ENCODE measurements at places on chromosomes 3 and 15.

DNA sequence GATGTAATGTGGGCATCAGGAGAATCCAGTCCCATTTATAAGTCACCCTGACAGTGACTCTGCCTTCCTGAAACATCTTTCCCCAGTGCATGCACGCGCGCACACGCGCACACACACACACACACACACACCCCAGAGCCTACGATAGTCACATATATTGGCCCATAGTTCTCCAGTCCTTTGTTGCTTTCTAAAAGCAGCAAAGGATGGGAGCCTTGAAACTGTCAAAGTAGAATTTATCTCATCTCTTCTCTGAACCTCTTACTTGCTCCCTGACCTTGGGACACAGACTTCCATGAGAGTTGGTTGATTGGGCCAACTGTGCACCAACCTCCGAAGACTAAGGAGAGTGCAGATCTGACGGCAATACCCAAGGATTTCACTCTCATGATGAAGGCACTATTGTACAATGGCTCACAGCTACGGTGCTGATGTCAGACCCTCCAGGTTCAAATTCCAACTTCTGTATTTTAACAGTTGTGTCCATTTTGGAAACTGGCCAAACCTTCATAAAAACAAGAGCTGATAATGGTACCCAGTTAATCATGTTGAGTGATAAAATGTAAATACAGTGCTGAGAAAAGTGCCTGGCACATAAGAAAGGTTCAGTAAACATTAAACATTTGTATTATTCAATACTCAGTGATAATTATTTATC is 8.3 kb downstream of the CPA3 start:
- DNase-seq, result no peak

DNA sequence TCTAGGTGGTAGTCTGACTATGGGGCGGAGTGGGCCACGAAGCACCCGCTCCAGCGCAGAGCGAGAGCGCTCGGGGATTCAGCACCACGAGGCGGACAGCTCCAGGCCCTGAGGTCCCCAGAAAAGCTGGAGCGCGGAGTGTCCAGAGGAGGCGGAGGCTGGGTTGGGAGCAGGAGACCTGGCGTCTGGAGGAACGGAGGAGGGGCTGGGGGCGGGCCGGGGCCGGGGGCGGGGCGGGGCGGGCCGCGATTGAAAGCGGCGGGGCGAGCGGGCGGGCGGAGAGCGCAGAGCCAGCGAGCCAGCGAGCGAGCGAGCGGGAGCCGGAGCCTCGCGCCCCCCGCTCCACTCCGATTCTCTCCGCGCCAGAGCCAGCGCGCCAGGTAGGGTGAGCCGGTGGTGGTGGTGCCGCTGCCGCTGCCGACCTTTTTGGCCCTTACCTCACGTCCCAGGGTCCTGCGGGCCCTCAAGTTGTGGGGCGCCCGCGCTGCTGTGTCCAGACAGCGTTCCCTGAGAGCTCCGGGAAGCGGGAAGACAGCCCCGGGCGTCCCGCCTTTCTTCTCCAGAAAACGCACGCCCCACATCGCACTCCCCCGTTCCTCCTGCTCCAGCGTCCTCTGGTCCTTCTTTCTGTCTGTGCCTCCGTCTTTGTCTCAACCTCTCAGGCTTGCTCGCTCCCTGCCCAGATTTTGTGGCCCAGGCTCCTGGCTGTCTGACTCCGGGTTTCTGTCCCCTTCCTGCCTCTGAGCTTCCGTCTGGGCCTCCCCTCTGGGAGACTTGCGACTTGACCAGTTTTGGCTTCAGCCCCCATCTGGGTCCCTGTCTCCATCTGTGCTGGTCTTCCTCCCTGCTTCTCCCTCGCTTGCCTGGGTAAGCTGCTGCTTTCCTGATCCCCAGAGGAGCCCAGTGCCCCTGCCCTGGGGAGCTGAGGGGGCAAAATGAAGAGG is at the start of gene GRM2:
Gene GRM2, plus strand, starts transcription at position 281 of the 944 bp plus-strand sequence. CDS start 1,916 bp downstream, outside the sequence.
- no peak for DNase-seq

- no peak for DNase-seq
Measured at GRCh38 chr3:155995525-155996370, 124.6 kb upstream of the KCNAB1 start.

- no peak for DNase-seq
Measured at GRCh38 chr3:44321335-44321734, 17.2 kb upstream of the TCAIM start.

DNA sequence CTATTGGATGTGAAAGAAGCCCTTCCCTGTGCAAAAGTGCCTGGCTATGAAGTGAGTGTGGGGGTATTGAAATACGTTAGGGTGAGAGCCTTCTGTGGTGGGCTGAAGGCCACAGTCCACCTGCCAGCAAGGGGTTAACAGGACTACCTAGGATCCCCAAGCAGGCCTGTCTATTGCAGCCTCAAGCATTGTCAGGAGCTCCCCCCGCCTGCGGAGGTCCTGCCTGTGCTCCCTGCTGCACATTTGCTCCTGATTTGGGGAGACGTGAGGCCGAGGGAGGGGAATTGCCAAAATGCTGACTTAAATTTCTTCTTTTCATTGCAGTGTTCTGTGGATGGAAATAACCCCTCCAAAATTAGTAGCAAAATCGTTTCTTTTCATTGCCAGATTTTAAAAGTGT is 56.2 kb downstream of the GABRG3 start:
- no peak for DNase-seq

DNA sequence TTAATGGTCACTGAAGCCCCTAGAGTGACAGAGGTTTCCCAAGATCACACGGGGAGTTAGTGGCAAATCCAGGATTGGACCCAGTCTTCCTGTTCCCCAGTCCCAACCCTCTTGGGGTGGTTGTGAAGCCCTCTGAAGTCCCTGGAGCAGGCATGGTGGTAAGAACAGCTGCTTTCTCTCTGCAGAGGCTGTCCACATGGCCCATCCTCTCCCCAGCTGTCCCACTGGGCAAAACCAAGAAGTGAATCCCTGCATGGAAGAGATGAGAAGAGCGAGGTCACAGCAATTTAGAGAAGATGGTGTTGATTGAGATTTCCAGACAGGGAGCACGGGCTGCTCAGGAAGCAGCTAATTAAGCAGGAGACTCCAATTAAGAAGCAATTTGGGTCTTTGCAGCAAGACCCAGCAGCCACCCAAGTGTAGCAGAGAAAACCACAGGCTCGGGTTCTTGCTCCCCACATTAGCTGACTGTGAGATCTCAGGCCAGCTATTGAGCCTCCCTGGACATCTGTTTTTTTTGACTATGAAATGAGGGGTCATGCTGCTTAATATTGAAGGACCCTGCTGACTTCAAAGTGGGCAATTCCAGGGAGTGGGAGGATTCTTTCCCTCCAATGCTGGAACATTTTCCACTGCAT is 14.8 kb upstream of the HDAC11 start:
- no peak for DNase-seq

DNA sequence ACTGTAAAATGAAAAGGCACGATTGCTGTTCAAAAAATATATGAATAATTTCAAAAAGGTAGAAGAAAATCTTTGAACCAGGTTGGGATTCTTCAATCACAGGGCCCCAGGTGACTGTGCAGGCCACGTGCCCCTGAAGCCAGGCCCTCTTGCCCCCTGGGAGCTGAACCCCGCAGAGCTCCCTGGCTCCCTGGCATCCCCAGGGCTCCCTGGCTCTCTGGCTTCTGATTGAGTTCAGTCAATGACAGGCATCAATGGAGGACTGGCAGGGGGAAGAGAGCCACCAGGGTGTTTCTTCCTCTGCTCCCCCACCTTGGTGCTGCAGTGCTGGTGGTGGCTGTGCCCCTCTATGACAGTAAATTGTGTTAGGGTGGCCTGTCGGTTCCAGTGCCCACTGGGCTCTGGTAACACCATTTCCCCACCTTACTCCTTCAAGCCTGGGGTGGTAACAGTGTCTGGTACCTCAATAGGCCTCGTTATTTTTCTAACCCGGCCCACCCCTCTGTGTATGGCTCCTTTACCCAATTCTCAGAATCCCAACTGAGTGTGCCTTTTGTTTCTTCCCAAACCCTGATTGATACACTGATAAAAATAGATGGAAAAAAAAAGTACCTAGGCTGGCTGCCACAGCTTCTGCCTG is 62.6 kb downstream of the STARD5 start:
- DNase-seq, result no peak

DNA sequence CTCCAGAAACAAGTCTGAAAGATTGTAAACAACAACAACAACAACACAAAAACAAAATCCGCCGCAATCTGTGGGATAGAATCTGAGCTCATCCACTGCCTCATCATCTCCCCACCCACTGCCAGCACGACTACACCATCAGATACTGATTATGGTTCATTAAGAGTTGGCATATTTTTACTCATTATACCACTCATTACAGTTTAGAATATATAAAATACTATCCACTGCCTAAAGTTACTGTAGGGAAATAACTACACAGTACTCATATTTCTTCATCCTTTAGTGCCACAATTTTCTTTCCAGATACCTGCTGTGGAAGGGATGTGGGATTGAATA is 152.5 kb upstream of the PEX5L start:
- no peak for DNase-seq

DNA sequence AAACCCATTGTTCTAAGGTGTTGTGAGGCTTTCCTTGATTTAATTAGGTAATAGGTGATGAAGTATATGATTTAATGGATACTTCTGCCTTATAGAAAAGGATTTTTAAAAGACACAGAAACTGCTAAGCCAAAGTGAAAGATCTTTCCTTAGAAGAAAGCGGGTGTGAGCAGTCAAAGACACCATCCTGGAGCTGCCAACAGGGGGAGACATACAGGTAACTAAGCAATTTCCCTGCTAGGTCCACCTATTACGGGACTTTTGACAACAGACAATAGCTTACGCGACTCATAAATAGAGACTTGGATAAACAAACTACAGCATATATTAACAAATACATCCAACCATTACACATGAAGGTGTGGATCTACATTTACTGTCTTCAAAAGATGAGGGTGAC is 669.5 kb downstream of the SQOR start:
- DNase-seq, result no peak

- peak; percentile 94 for DNase-seq
Measured at GRCh38 chr3:46488735-46489361, 8.9 kb upstream of the RTP3 start.

DNA sequence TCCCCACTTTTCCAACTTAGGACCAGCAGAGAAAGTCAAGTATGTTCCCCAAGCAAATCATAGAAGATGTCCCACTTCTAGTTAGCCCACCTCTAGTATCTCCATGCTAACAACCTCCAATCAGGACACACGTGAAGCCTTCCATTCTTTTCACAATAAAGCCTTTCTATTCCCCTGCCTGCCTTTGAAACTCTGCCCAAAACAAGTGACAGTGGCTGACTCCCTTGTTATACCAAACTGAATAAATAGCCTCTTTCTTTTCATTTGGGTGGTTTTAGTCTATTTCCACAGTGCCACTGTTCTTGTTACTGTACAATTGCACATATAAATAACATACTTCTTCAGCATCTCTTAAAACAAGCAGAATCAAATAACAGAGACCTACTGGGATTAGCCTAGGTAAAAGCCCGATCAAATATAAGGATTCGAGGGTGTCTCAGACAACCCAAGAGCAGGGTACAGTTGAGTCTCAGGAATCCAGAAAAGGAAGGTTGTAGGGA is 118.0 kb upstream of the NPHP3 start:
- DNase-seq, result no peak

- DNase-seq, result peak; percentile 33
Measured at GRCh38 chr3:153163393-153163724, 1.3 kb downstream of the RAP2B start.

- no peak for DNase-seq
Measured at GRCh38 chr15:48868536-48868935, 9.4 kb upstream of the EID1 start.

DNA sequence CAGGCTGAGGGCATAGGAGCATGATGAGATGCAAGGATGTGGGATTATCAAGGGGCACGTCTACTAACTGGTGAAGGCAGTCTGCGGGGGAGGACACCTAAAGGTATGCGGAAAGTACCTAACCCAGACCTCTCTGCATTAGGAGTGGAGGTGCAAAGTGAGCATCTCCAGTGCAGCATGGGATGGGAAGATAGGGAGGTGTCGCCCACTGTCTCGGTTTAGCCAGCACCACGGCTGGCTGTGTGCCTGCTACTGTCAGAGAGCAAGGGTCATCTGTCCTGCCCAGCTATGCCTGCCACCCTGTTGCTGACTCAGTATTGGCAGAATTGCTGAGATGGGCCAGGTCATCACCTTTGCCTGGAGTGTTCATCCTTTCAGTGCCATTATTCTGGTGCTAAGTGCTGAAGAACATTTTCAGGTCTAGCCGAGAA is 40.1 kb downstream of the OXNAD1 start:
- DNase-seq, result peak; percentile 46

DNA sequence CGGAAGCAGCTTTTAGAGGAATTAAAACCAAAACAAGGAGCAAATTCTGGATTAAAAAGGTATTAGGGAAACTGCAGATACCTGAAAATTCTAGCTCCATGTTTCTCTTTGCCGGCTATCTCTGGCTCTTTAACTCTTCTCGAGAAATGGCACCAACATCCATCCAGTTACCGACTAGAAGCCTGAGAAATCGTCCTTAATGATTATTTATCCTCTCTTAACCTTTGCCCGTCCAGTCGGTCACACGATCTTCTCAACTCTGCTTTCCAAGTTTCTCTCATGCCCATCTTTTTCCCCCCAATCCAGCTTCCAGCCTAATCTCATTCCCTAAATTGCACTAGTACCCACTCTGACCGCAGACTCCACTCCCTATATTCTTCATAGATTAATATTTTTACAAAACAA is 596 bp upstream of the SGO1 start:
- no peak for DNase-seq

GRCh38 chr15:49187549-49188245 is 17.6 kb downstream of the GALK2 start:
- no peak for DNase-seq

- DNase-seq, result no peak
Measured at GRCh38 chr3:189787632-189788031, 156.4 kb downstream of the TP63 start.

- DNase-seq, result peak; percentile 44
Measured at GRCh38 chr3:127822682-127823425, 539 bp upstream of the MGLL start.

DNA sequence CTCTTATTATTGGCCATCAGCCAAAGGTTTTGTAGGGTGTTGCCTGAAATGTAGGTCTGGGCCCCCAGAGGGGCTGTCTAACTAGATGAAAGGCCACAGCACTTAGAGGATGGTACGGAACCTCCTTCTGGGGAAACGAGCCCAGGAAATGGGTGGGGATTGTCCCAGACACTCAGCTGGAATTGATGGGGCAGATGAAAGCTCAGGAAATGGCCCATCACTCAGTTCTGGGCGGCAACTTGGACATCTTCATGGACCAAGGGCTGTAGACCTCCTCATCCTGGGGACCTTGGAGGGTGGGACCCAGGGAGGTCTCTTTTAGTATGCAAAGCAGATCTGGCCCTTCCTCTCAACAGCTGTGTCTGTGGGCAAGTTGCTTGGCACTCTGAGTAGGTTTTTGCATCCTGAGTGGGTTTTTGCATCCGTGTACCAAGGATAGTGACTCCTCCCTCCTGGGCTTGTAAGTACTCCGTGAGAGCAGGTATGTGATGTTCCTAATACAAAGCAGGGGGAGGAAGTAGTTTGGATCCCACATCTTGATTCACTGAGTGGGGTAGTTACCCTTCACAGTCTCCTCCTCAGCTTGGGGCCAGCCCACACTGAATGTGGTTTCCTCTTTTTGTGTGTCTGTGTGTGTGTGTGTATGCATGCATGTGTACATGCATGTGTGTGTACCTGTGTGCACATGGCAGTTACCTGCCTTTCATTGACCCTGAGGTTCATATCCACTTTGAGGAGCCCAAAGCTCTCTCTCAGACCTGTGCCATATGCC is 292.0 kb downstream of the RPLP1 start:
- no peak for DNase-seq

Measured in hematopoietic multipotent progenitor cell treated with erythropoietin and hydrocortisone succinate and interleukin-3 and kit ligand, for 15 days (in vitro differentiated cells).